Osteoblast (primary cell): ENCODE measurements at places on chromosomes 12 and 14.

DNA sequence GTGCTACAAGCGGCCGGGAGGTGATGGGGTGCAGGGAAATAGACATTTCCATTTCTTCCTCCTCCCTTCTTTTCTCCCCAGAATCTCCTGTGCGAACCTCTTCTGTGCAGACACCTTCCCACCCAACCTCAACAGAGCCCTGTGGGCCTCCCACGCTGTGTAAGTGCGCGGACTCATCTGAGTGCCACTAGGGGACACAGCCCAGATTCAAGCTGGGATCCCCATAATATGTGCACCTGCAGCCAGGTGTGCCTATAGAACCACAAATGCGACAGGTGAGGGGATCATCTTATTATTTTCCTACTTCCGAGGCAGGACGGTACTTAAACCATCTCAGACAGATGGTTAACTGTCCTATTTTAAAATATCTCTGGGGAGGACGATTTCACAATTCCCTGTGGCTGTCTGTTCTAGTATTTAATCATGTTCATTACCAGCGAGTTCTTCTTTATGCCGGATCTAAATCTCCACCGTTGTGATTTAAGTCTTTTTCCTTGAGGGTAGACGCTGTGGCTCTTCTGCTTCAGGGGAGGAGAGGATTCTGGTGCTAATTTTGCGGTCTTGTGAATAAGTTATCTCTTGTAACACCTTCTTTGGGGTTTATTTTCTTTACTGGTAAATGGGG, 17.2 kb upstream of the CACNA1C start:
- no peak for DNase-seq

DNA sequence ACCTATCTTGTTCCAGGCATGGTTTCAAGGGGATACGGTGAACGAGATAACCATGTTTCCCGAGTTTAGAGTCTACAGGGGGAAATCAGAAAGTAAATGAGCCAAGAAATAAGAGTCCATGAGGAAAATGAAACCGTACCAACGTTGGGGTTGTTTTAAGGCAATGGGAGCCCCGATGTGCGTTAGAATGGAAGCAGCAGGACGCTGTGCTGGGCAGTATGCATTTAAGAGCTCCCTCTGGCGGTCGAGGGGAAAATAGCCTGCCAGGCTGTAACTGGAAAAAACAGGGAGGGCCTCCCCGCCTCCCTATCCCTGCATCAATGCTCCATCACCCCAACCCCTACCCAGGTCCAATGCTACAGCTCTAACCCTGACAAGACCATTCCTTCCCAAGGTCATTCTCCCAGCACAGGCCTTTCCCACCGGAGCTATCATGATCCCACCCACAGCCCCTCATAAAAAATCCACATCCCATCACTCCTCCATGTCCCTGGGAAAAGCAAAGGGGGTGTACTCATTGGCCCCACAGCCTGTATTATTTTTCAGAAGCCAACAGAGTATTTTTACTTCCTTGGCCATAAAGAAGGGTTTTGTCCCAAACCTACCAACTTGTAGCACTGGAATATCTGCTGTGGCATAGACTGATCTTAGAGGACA, 226.3 kb upstream of the NOS1 start:
- peak; percentile 92 for DNase-seq

DNA sequence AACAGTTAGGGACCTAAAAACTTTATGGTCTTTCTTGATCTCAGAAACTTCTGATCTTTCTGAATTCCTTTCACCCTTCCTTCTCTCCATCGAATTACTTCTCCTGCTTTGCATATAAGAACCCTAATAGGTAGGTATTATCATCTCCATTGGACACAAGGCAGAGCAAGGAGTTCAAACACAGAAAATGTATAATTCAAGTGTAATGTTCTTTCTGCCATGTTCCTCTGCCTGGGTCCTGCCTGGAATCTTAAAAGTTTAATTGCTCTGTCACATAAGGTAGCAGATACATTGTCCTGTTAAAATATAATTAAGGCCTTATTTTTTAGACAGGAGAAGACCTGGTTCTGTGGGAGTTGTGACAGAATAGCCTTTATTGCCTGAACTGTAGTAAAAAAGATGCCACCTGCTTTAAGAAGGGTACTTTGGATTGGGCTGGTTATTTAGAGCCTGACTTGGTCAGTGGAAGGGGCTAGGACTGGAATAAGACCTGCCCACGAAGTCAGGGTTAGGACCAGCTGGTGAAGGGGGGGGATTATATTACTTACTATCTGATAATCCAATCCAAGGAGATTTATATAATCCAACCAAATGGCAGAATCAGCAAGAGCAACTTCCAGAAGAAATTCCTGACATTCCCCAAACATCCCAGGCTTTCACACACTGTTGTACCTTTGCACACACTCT, 10.4 kb downstream of the G2E3 start:
- no peak for DNase-seq

DNA sequence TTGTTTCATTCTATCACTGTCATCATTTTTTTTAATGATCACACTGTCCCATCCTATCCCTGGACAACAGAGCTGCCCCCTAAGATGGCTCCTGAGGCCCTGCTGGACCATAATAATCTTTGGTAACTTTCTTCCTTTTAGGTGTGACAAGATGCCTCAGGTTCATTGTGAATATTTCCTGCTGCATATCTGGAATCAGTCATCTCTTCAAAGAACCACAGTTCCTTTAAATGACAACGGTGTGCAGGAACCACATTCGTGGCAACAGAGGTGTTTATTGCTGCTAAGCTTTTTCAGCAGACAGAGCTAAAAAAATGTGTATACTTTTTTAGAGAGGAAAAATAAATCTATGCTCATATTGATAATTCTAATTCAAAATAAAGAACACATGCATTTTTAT, 312.9 kb downstream of the MED13L start:
- no peak for DNase-seq

DNA sequence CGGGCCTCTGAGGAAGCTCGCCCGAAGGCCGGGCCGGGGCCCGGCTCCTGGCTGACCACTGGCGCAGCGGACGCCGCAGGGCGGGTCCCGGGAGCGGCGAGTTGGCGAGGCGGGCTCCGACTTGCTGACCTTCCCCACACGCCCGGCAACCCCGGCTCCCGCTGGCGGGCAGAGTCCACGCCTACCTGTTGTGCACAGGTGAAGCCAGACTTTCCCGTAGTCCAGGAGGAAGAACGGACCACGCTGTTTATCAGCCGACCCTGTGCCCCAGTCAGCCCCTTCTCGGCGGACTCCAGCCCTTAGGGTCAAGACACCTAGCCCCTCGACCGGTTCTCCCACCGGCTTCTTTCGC, 407 bp downstream of the HEATR5A start:
- peak; percentile 86 for DNase-seq

DNA sequence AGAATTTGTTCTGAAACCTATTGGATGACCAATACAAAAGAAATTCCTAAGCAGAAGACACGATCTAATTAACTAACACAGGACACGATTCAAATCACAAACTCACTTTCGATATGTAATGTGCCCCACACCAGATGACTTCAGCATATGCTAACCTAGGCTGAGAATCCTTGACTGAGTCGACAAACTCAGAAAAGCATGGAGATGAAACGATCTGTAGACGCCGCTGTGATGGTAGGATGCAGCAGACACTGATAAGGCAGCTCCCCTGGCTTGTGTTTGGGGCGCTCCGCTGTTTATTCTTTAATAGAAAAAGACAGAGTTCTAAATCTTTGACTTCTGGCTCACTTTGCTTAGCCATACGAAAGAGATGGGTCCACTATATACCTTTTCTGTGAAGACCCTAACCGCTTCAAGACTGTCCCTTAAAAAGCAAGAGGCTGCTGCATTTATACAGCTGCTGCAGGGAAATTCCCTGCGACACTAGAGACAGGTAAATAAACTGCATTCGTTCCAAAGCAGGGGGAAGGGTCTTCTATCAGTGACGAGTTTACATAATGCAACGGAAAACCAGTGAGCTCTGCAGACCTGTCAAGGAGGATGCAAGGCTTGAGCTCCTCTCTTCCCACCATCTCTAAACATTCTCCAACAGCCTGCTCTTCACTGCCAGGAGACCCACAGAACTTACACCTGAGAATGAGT, 929 bp downstream of the CHD8 start:
- peak; percentile 22 for DNase-seq

DNA sequence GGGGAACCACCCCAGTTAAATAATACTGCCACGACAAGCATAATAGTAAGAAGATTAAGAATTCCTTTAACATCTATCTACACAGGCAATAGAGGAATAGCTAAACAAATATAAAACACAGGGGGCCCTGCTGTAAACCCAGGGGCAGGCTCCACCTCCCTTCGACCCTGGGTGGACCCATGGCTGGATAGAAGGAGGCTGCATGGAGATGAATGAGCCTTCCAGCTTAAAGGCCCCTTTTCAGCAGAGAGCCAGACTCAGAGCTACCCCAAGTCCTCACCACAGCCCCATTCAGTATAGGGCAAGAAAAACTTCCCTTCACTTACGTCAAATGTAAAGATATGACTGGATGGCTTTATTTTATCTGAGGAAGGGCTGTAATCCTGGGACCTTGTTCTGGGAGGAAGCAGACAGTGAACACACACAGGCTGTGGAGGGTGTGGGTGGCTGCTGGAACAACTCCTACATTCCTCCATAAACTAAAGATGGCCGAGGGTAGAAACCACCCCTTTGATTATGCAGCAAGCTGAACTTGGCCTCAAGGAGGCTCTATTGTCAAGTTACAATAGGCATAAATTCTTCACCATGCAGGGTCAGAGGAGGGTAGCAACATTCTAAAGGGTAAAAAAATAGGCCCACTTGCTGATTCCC, 30.4 kb downstream of the NUAK1 start:
- peak; percentile 78 for DNase-seq

DNA sequence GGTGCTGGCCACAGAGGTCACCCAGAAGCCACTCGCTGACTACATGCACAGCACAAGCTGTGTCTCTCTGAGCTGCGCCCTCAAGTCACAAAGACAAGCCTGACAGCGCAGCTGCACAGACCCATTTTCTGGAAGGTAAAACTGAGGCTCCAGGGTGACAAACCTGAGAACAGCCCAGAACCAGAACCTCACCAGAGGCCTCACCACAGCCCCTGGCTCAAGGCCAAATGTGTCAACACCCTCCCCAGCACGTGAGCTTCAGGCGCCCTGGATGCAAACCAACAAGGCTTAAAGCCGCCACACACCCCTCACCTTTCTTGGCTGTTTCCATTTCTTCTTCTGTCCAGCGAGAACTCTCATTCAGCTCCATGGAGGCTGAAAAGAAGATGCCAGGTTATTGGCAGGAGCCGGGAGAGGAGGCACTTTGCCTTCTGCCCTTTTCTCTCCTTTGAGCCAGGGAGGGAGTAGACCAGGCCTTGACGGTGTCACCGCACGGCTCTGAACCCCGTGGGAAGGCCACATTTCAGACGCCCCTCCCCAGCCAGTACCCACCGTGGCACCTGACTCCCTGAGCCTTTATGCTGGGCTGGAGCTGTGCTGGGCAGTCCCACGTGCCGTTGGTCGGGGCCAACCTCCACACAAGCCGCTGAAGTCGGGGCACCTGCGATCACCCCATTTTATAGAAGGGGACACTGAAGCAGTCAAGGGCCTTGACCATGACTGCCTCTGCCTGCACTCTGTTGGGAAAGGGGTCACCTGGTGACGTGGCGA, 103.1 kb downstream of the RFLNA start:
- no peak for DNase-seq

DNA sequence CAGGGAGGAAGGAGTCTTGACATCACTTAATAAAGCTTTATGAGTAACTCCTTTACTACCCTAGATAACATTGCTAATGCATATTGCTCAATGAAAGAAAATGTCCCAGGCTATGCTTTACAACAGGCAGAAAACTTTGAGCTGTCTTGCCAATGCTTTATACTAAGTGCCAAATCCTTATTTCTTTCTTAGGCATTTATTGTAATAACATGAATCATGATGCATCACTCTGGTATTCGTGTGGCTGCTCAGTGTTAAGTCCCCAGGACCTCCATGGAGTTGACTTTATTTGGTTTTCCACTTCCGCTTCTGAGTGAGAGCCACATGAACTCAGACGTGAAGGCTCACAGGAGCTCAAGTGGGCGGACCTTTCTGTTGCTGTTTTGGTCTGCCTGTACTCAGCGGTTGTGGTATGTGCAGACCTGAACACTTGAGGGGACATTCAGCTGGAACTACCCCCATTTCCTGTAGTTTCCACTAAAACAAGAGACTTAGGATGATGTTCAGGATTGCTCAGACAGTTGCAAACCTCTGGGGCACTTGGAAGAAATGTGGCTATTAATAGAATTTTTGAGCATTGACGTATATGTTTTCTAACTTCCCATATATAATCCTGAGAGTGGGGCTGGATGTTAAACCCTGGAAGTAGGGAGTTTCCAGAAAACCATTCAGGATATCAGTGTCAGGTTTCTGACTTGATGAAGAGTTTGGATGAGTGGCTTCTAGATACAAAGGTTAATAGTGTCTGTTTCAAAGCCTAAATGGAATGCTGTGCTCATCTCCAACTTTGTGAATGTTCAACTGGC, 258.6 kb downstream of the MSRB3 start:
- peak; percentile 77 for DNase-seq
